Activated CD4-positive, CD25-positive, alpha-beta regulatory T cell (primary cell): ENCODE measurements at places on chromosomes 2 and 18.

DNA sequence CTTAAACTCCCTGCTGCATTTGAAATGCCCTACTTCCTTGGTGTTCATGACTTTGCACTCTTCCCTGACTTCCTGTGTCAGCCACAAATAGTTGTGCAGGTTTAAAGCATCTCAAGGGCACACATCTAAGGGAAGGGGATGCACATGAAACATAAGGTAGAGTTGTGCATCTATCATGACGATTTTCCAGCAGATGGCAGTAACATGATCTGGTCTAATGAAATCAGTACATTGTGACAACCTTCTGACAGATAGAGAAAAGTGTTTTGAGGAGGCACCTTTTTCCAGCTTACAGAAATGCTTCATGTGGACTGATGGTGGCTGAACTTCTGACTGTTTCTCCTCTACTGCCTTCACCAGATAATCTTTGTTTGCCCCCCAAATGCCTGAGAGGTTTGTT, 238.9 kb downstream of the XIRP2 start:
- no peak for DNase-seq

DNA sequence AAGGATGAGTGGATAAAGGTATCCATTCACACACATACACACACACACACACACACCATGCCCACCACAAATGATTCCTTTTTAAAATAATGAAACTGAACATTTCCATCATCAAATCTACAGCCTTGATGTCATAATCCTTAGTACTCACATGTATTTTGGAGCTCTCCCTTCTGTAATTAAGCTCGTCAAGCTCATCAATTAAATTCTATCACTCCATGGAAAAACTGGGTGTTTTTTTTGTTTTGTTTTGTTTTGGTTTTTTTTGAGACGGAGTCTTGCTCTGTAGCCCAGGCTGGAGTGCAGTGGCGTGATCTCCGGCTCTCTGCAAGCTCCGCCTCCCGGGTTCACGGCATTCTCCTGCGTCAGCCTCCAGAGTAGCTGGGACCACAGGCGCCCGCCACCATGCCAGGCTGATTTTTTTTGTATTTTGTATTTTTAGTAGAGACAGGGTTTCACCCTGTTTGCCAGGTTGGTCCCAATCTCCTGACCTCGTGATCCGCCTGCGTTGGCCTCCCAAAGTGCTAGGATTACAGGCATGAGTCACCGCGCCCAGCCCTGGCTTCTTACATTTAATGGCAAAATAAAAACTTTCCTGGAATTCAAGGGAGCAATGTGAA, 78.6 kb upstream of the RGPD4 start:
- no peak for DNase-seq

DNA sequence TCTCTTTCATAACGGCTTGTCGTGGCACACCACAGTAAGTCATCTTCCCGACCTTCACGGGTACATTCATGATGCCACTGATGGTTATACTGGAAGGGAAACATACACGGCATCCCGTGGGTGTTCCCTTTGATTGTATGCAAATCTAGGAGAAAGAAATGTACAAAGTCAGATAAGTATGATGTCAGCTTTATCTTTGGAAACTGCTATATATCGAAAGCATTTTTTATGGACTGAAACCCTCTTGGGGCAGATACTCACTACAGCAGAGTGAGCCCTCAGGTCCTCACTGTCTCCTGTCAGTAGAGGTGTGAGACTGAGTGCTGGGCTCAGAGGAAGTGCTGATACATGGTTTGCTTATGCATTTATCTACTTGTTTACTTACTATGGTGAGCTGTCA, 20.4 kb downstream of the PLA2R1 start:
- DNase-seq: no peak

DNA sequence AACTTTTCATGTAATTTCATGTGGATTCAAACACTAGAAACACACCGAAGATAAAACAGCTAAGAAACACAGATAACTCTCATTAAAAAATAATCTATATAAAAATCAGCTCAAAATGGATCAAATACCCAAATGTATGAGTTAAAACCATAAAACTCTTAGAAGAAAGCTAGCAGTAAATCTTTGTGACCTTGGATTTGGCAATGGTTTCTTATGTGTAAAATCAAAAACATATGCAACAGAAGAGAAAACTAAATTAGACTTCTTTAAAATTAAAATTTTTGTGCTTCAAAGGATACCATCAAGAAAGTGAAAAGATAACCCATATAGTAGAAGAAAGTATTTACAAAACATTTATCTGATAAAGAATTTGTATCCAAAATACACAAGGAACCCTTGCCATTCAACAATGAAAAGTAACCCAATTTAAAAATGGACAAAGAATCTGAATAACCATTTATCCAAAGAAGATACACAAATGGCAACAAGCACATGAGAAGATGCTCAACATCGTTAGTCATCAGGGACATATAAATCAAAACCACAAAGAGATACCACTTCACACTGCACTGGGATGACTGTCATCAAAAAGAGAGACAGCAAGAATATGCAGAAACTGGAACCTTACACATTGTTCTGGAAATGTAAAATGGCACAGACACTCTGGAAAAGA, 27.5 kb downstream of the GAREM1 start:
- DNase-seq: no peak

GRCh38 chr2:221610675-221611074, 38.6 kb upstream of the EPHA4 start:
- no peak for DNase-seq

GRCh38 chr2:30038419-30038818, 108.4 kb upstream of the YPEL5 start:
- no peak for DNase-seq

GRCh38 chr2:5530011-5530696, 162.0 kb upstream of the SOX11 start:
- DNase-seq: no peak

DNA sequence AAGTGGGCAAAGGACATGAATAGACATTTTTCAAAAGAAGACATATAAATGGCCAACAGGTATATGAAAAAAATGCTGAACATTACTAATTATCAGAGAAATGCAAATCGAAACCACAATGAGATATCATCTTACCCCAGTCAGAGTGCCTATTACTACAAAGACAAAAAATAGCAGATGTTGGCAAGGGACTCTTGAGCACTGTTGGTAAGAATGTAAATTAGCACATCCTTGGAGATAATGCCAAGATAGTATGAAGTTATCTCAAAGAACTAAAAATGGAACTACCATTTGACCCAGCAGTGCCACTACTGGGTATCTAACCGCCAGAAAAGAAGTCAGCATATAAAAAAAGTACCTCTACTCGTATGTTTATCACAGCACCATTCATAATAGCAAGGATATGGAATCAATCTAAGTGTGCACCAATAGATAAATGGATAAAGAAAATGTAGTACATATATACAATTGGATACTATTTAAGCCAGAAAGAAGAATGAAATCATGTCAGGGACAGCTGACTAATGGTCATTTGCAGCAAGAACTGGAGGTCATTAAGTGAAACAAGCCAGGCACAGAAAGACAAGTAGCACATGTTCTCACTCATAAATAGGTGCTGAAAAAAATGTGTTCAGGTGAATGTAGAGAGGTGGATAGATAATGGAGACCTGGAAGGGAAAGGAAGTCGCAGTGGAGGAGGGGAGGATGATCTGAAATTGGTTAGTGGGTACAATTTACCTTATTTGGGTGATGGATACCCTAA, 141.7 kb upstream of the B3GNT2 start:
- DNase-seq: no peak

- no peak for DNase-seq
Observed at GRCh38 chr18:26089293-26090129, 902 bp downstream of the SS18 start.

DNA sequence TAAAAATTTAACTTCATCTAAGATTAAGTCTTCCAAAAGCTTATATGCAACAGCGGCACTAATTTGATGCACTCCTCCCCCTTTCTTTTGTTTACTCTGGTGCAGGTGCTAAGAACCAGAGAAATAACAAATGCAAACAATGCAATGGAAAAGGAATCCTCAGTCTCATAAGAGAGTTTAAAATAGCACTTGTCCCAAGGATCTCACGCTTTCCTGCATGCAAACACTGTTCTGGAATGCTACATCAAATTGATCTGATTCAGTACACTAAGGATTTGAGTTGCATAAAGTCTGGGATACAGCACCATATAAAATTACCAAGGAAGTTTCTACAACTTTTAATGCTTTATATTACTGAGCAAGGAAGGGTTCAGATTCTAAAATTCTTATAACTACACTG, 50.5 kb downstream of the SEPTIN10 start:
- DNase-seq: no peak

GRCh38 chr2:128798502-128799283, 480.0 kb upstream of the HS6ST1 start:
- no peak for DNase-seq

DNA sequence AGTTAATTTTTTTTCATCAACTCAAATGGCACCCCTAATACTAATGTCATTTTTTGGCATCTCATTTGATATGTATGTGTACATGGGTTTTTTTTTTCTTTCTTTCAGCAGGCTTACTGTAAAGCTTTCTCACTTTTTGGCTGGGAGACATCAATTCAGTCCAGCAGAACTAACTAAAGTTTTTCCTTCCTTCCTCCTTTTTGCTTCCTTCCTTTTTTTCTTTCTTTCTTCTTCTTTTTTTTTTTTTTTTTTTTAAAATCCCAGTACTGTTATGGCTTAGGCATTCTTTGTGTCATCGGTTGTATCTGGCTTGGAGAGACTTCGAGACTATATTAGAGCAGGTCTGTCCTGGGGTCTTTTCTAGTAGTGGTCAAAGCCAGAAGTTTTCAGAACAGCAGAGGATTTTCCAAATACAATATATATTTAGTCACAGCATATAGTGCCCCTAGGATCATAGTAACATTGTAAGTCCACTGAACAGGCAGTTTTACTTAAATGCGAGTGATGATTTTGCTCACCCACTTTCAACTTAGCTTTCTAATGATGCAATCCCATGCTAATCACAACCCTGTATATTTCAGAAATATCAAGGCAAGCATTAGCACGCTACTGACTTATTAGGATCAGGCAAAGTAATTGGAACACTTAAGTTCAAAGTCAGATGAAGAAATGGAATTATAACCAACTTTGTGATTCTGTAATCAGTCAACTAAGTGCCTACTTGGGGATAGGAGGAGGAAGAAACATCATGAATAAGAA, 4.0 kb downstream of the KLHL29 start:
- DNase-seq: no peak

GRCh38 chr2:60445684-60446179, 107.7 kb downstream of the BCL11A start:
- DNase-seq: no peak

DNA sequence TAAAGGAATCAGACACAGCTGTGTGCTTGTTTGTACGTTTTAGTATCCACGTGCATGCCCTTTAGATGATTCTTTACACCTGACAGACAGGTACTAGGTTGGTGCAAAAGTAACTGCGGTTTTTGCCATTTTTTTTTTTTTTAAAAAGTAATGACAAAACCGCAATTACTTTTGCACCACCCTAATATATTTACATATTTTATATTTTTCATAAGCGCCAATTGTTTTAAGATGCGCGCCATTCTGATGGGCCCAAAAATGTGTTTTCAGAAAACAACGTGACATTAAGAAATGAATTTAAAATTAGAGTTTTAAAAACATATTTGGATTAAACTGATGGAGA, 972 bp upstream of the COBLL1 start:
- DNase-seq: no peak

DNA sequence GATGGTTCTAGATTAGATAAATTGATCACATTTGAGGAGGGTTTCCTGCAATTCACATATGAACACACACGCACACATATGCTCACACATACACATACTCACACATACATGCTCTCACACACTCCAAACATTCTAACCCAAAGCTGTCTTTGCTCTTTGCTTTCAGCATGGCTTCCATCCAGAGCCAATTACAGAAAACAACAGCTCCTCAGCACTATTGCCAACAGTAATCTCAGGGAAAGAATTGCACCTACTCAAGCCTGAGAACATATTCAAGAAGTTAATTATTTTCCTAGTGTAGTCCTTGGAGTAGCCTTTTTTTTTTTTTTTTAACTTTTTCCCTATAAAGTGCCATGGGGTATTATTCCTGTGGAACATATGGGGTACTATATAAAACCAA, 246.9 kb upstream of the PARD3B start:
- no peak for DNase-seq

DNA sequence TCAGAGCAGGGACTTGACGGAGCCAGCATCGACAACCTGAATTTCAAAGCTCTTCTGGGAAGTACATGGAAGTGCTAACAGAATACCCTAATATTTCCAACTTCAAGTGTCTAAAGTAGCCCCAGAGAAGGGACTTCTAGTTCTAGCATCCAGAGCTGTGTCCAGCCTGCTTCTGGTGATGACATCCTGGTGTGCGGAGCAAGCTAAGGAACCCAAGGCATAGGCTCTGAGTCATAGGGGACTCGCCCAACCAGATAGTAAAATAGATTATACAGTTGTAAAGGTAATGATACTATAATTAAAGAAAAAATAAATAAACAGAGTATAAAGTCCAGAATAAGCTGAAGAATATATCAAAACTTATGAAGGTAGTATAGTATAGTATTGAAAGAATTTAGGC, 108.1 kb upstream of the SERPINE2 start:
- no peak for DNase-seq

DNA sequence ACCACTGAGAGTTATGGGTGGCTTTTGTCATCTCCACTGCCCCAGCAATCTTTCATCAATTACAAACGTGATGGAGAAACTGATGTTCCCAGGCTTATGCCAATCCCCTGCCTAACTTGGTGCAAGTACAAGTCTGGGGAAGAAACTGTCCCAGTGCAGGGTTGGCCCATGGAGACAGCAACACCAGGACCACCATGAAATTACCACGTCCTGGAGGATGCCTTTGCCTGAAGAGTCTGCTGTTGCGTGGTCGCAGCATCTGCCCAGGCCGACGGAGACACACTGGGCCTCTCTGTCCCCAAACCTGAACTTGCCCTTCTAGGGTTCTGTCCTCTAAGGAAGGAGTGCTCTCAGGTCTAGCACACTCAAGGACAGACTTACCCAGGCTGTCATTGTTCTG, 496.8 kb upstream of the RAB6C start:
- no peak for DNase-seq

- DNase-seq: no peak
Observed at GRCh38 chr2:54638103-54638502, 85.4 kb upstream of the EML6 start.

GRCh38 chr2:174561283-174561971, 36.2 kb downstream of the WIPF1 start:
- DNase-seq: no peak

- DNase-seq: no peak
Observed at GRCh38 chr2:181058378-181059269, 78.2 kb downstream of the UBE2E3 start.

DNA sequence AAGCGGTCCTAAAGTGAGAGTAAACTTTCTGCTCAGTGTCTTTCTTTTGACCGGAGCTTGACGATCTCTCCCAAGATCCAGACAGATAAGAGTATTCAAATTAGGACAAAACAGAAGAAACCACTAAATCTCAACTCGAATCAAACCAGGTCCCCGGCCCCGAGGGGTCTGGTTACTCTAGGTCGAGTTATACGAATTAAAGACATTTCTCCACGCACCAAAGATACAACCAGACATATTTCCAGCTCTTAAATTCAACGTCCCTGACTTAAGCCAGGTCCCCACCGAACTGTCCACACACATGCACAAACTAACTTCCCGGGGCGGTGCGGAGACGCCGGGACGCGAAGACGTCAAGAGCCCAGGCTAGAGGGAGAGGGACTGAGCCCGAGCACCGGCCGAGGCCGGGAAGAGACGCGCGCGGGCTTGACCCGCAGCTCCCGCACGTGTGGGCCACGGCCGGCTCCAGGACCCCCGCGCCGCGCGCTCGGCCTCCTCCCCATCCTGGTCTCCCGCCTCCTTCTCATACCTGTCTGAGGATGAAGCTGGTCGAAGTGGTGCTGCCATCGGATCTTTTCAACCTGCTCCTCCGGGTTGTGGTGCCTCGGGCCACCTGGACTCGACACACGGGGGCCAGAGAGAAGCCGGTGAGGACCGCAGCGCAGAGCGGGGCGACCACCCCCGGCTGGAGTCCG, 896 bp downstream of the CACNB4 start:
- DNase-seq: no peak
